ENCODE measurements at places on chromosomes 13 and 19.

GRCh38 chr19:29308977-29309590, 96.1 kb upstream of the UQCRFS1 start:
- no peak for DNase-seq

DNA sequence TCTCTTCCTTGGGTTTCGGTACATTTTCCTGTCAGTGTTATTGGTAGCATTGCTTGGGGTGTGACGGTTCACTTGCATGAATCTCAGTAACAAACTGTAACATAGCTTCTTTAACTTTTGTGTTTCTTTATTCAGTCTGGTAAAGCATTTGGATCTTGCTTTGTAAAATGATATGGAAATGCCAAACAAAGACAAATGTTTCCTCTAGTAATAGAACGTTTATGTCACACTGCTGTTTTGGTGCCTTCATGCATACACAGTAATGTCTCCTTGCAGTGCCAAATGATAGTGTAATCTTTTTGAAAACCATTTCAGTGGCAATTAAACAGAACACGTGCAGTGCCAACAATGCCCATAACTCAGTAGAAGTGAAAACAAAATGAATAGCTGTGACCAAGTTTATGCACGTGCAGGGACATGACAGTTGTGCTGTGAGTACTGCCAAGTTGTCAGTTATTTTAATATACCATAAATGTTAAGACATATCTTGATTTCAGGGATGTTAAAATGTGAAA, 110.8 kb downstream of the RXFP2 start:
- DNase-seq: no peak

- no peak for DNase-seq
Measured at GRCh38 chr19:32012886-32013631, 332.4 kb upstream of the ZNF507 start.

GRCh38 chr19:32416749-32417456, 11.3 kb downstream of the DPY19L3 start:
- no peak for DNase-seq

DNA sequence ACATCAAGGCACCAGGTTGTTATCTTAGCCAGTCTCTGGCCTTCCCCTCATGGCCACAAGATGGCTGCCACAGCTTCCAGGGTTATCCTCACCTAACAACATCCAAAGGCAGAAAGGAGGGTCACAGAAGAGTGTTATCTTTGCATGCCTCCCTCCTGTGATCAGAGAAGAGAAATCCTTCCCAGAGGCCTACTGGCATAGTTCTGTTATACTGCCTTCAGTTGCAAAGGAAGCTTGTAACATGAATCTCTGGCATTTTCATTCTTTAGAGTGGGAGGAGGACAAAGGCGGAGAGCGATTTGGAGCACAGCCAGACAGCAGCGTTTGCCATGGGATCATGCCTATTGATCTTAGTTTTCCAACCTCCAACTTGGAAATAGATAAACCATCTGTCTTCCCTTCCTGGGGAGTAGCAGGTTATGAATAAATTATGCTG, 135.7 kb downstream of the DNAJC15 start:
- DNase-seq: no peak

DNA sequence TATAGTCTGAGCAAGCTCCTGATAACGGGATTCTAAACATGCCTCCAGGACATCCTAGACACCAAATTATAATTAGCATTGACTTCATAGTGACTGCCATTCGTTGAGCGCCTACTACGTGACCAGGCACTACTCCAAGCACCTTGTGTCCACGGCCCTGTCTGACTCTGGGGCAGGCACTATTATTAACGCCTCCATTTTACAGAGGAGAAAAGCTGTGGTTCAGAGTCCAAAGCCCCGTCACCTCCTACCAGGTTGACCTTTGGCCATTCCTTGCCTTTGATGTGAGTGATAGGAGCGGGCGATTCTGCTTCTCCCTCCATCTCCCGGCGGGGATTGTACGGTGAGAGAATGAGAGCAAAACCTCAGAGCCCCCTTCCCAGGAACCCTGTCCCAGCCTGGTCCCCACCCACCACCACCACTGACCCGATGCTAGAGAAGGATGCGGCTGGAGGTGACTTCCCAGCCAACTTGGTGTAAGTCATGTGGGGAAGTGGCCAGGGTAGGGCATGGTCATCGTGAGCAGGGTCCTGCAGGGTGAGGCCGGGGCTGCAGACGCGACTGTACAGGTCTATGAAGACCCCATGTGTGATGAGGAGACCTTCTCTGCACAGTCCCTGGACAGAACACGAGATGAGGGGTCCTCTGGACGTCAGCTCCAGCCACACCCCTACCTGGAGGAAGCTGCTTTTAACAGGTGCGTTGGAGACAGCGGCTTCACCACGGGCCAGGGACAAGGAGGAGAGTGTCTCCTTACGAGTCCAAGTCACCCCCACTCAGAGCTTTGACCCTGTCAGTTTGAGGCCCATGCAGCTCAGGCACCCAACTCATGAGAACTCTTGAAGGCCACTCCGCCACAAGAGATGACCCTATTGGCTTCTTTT, at the start of gene IGSF23:
TSS of gene IGSF23 (plus strand) at position 269 of the 884 bp plus-strand sequence. CDS start at position 352, 83 bp downstream.
- DNase-seq: no peak

GRCh38 chr19:6098574-6098973, 11.7 kb downstream of the RFX2 start:
- no peak for DNase-seq

DNA sequence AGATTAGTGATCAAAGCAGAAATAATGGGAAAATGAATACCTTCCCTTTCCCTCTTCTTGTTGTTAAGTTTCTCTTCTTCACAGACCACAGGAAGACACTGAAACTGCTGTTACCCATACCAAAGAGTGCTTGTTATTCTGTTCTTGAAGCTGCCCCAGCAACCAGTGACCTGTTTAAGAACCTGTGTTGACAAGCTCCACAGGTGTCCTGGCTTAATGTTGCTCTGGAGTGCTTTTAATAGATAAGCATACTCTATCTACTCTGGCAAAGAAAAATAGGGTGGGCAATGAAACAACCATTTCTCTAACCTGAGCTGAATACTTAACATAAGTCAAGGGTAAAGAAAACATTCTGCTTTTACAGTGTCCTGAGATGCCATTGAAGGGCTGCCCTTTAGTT, 506.7 kb upstream of the GPC6 start:
- DNase-seq: no peak

- DNase-seq: no peak
Measured at GRCh38 chr13:44293908-44294735, 79.5 kb upstream of the SERP2 start.

- no peak for DNase-seq
Measured at GRCh38 chr13:46648166-46648607, 95.2 kb downstream of the LRCH1 start.

- no peak for DNase-seq
Measured at GRCh38 chr13:77310161-77310560, 16.7 kb downstream of the MYCBP2 start.

- no peak for DNase-seq
Measured at GRCh38 chr19:39416152-39417120, 4.0 kb downstream of the PLEKHG2 start.

DNA sequence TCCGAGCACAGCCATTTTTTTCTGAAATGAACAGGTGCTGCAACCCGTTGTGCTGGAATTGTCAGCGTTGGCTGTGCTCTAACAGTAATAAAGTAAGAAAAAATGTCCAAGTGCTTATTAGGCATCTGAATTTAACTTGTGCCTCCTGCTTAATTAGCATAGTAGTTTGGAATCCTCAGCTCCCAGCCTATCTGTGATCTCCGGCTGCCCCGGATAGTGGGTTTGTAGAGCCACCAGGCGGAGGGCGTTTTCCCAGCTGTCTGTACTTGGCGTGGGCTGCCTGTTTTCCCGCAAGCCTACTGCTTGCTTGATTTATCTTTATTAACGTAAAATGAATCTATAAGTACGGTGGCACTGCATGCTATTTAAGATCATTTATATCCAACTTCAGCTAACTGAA, 137.9 kb downstream of the MTUS2 start:
- DNase-seq: no peak

- DNase-seq: no peak
Measured at GRCh38 chr13:48443442-48444208, 30.7 kb upstream of the LPAR6 start.

DNA sequence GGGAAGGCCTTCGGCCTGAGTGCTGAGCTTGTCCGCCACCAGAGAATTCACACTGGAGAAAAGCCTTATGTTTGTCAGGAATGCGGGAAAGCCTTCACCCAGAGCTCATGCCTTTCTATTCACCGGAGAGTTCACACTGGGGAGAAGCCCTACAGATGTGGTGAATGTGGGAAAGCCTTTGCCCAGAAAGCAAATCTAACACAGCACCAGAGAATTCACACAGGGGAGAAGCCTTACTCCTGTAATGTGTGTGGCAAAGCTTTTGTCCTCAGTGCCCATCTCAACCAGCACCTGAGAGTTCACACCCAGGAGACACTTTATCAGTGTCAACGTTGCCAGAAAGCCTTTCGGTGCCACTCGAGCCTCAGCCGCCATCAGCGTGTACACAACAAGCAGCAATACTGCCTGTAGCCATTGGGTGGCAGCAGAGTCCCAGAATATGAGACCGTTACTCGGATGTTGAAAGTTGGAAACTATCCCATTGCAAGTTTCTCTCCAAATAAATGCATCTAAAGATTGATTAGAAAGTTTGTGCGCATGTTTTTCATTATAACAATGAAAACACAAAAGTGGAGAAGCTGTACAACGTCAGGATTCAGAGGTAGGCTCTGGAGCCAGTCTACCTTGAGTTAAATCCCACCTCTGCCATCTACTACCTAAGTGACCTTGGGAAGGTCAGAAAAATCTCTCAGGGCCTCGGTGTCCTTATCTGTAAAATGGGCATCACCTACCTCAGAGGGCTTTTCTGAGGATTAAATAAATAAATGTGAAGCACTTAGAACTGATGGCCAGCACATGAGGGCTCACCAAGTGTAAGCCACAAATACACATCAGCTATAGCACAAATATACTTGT, 21.1 kb downstream of the ZNF473 start:
- peak; percentile 64 for DNase-seq

DNA sequence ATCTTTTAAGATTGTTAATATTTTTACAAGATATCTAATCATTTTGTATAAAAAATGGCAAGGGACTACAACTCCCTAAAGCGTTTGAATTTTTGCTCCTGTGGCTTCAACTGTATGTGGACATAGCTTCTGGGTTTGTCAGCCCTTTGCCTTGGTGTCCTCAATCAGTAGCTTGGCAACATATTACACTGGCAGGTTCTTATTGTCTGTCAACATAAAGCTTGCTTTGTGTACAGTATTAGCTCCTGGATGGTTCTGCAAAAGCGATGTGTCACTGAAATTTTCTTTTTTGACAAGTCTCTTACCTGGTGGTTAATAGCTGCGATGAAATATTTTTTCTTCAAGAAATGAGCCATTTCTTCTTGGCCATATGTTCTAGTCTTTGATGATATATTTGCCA, 190.0 kb downstream of the HS6ST3 start:
- DNase-seq: no peak

DNA sequence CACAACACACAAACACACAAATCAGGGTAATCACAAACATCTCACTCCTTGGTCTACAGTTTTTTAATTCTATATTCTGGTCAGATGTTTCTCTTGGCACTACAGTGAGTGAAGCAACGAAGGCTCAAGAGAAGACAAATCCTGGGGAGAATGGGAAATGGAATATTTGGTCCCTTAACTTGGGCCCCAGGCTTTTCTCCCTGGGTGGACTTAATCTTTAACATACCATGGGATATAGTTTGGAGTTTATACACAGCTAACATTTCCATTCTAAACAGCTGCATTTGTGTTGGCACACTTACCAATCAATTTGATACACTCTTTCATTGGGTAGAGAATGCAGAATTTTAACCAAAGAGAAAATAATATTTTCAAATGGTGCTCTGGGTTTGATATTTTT, 1132.6 kb upstream of the SLC10A2 start:
- no peak for DNase-seq

- peak; percentile 85 for DNase-seq
Measured at GRCh38 chr19:12140545-12141404, 625 bp upstream of the ZNF20 start.

DNA sequence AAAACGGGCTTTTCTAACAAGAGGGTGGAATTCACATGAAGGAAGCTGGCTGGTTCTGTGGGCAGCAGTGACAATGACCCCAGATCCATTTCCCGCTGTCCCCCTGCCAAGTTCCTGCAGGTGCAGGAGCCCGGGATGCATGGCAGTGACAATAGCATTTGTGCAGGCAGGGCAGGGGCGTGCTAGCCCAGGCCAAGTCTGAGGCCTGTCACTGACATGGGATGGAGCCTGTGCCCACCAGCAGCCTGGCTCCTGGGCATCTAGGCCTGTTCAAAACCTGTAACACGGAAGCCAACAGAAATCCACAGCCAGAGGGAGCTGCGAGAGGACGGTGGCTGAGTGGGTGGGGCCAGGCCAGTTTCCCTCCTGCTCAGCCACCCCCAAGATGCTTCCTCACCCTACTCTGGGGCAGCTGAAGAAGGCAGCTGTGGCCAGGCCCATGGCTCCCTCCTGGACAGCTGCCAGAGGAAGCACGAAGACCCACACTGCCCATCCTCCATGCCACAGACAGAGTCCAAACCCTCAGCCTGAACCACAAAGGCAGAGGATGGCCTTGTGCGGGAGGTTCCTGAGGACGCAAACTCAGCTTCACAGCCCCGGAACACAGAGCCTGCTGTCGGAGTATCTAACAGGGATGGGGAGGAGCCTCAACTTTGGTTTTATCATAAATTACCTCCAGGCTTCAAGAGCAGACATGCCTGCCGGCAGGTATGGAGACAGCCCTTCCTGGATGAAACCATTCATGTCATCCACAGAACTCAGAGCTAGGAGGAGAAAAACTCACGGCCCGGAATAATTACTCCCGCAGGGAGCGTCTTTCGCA, 74.0 kb downstream of the CEBPG start:
- DNase-seq: peak; percentile 12

GRCh38 chr13:27043013-27043412, 128.6 kb downstream of the USP12 start:
- no peak for DNase-seq

GRCh38 chr13:59356607-59357006, 807.1 kb downstream of the DIAPH3 start:
- no peak for DNase-seq

GRCh38 chr13:80419416-80419815, 78.5 kb upstream of the SPRY2 start:
- no peak for DNase-seq

- no peak for DNase-seq
Measured at GRCh38 chr13:25286308-25286968, 850 bp downstream of the MTMR6 start.

- no peak for DNase-seq
Measured at GRCh38 chr13:42612021-42612765, 38.2 kb downstream of the TNFSF11 start.
